H4 (cell line): ENCODE measurements at places on chromosomes 11 and 22. TPM values are rescaled to one million over a fixed set of nuclear protein-coding genes. Genes with fewer than 3 reads are reported as not detected.

FANCF gene
- 33.1 and 37.7 TPM in 2 replicates for total RNA-seq

TH gene
- not detected in 2 replicates for total RNA-seq

OR8U1 gene
- total RNA-seq, result not detected in 2 replicates

GRCh38 chr11:114359342-114359741 is 41.0 kb downstream of the C11orf71 start:
- no peak for DNase-seq

LRP4 gene
- 1.0 and 1.4 TPM in 2 replicates for total RNA-seq

DNA sequence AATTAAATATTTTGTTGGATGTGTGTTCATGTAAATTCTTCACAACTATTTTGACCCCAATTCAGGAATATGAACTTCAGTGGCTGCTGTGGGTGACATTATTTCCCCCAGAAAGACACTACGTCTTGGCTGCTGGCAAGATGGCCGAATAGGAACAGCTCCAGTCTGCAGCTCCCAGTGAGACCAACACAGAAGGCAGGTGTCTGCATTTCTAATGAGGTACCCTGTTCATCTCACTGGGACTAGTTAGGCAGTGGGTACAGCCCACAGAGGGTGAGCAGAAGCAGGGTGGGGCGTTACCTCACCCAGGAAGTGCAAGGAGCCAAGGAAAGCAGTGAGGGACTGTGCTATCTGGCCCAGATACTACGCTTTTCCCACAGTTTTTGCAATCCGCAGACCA is 65.3 kb downstream of the ZBTB44 start:
- DNase-seq, result no peak

GRCh38 chr11:2321311-2321683 is 19.5 kb downstream of the TSPAN32 start:
- DNase-seq, result no peak

LIF gene
- total RNA-seq, result 2.2 and 3.9 TPM in 2 replicates

POU2AF3 gene
- 2.3 TPM in 1 of 2 replicates, not detected in the other for total RNA-seq

OR2D2 gene
- total RNA-seq, result not detected in 2 replicates

DNA sequence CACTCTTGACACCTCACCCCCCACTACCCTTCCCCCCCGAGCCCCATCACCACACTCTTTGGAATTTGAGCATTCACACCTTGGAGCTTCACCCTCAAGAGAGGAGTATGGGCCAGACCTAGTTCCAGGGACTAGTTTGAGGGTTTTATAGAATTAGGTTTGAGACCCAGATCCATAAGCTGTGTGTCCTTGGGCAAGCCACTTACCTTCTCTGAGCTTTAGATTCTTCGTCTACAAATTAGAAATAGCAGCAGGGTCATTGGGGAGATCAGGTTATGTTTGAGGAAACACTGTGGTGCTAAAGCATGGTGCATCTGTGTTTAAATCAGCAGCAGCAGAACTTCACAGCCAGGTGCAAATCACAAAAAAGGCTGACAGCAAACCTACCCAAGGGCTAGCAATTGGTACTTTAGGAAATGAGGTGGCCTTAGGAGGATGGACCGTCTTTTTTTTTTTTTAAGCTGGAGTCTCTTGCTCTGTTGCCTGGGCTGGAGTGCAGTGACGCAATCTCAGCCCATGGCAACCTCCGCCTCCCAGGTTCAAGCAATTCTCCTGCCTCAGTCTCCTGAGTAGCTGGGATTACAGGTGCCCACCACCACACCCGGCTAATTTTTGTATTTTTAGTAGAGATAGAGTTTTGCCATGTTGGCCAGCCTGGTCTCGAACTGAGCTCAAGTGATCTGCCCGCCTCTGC is 114.8 kb downstream of the MICAL2 start:
- no peak for DNase-seq

C11orf91 gene
- total RNA-seq, result not detected in 2 replicates

PRR33 gene
- total RNA-seq, result not detected in 2 replicates

DNA sequence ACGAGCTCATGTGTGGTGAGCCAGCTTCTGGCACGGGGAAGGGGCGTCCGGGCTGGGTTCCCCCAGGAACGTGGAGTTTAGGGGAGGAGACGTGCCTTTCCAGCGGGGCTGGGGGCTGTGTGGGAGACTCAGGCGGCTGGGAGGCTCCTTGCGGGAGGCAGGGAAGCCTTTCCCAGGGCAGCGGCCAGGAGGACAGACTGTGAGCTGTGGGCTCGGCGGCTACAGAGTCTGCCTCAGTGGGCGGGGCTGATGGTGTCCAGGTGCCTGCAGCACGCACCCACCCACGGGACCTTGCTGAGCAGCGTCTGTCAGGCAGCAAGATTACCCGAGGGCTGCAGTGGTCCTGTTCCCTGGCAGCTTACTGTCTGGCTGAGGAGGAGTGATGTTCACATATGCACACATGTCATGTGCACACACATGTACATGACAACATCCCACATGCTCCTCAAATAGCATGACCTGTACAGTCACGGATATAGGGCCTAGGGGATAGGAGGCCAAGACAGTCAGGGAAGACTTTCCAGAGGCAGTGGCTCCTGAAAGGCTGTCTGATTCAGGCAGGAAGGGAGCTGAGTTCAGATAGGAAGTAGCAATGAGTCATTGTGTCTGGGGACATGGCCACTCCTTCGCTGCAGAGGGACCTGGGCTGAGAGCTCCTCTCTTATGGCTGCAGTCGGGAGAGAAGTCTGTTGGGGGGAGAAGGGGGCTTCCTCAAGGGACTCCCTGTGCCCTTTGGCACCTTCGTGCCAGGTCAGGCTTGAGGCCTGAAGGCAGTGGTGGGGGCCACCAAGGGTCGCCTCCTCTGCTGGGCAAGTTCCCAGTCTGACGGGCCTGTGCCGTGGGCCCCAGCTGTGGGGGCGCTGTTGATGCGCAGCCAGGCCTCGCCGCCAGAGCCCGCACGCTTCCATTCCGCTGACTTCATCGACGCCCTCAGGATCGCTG is 23.3 kb upstream of the PPP6R3 start:
- peak; percentile 57 for DNase-seq

DNA sequence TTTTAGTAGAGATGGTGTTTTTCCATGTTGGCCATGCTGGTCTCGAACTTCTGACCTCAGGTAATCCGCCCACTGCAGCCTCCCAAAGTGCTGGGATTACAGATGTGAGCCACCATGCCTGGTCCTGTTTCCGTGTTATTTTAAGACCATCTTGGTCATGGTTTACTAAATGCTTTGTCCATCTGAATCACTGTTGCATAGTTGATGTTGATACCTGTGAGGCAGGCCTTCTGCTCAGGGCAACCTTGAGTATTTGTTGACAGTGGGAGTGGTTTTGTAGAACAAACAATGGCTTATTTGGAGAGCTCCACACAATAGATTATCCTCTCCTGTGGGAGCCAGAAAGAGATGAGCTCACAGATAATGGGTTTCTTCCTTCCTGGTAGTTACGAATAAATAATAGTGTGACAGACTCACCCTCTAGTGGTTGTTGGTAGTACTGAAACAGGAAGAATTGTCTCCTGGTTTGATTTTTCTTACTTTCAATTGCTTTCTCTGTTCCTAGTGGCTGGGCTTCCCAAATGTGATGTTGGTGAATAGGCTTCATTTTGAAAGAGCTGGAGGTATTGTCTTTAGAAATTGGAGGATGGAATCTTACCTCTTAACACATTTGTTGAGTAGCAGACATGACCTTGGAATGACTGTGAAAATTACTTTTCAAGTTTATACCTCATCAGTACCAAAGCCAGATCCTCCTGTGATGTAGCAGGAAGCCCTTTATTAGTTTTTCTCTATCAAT is 39.0 kb downstream of the CTNND1 start:
- peak; percentile 58 for DNase-seq

- no peak for DNase-seq
Measured at GRCh38 chr11:27412192-27412691, 49.2 kb upstream of the CCDC34 start.

DNA sequence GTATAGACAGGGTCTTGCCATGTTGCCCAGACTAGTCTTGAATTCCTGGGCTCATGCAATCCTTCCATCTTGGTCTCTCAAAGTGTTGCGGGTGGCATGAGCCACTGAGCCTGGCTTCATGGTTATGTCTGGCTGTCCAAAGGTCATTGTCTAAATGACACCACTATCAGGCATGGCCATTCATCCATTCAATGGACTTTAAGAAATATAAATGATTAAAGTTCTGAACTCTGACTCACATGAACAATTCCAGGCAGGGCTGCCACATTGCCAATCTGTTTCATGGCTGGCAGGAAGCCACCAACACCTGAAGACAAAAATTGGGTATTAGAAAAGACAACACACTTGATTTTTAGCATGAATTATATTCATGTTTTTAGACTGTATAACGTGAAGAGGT is 4.1 kb downstream of the RTCB start:
- DNase-seq, result no peak

DNA sequence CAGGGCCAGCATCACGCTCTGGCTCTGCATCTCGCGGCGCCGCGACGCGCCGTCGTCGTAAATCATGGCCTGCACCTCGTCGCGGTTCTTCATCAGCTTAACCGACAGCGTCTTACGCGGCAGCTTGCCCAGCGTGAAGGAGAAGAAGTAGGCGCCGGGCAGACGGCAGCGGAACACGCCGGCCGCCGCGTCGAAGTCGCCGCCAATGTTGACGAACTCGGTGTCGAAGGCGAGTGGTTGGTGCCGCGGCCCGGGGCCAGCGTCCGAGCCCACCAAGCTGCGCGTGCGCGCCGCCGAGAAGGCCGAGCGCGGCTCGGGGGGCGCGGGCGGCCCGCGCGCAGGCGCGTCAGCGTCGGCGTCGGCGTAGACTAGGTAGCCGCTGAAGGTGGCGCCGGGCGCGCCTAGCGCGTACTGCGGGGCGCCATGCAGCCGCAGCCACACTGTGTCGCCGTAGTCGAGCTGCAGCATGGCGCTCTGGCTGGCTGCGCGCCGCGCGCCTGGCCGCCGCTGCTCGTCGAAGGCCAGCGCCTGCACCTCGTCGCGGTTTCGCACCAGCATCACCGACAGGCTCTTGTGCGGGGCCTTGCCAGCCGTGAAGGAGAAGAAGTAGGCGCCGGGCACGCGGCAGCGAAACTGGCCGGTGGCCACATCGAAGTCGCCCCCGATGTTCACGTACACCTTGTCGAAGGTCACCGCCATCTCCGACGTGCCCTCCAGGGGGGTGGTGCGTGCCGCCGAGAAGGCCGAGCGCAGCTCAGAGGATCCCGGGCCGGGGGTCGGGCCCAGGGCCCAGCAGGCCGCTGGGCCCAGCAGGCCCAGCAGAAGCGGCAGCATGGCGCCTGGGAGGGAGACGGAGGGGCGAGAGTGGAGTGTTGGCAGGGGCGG is 3.7 kb downstream of the FAM180B start:
- no peak for DNase-seq

- DNase-seq, result peak; percentile 65
Measured at GRCh38 chr11:77589521-77590193, at the start of gene AQP11. TSS of gene AQP11 (plus strand) at chr11:77589953. CDS start at chr11:77589993, 40 bp downstream.

DNA sequence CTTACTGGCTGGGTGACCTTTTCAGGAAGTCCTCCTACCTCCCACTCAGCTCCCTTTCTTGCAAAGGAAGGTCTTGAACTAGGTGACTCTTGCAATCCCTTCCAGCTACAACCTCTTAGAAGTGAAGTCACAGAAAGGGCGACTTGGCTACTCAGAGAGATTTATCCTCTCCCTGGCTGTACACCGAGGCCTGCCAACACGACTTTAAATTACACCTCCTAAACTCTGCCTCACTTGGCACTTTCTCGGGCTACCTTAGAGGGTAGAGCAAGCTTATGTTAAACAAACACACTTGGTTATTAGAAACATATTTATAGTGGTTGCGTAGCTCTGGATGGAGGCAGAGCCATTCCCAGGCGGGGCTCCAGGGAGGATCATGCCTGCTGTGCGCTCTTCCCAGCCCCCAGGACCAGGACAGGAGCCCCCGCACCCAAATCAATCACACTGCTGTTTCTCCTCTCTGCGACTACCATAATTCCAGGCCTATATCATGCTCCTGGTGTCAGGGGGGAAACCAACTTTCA is 358.4 kb downstream of the BUD13 start:
- DNase-seq, result no peak

DNA sequence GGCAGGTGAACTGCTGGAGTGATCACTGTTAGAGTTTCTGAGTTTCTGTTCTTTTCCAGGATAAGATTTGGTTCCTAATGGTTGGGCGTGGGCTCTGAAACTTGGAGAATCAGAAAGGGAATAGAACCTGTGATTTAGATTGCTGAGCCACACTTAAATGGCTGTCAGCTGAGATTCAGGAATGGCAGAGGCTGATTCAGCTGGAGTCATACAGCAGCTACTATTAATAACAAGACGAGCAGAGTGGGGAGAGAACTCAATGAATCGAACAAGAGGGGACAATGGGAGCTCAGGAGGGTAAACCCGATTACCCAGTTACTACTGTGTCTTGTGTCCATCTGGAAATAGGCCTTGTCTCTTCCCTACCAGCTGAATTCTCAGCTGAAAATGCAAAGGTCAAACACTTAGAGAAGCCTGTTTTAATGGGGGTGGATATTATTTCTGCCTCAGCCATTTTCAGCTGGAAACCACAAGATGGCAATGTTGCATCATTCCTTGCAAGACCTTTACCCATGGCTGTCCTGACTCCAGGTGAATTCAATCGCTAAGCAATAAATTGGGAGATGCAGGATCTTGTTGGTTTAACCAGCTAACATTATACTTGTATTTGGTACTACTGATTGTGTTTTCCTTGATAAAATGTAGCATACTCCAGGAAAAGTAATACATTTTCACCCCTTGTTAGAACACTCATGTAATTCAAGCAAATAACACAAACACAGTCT is 104.5 kb upstream of the RAG2 start:
- peak; percentile 78 for DNase-seq

KRTAP5-8 gene
- not detected in 2 replicates for total RNA-seq

CYB5R2 gene
- total RNA-seq, result not detected in 2 replicates

DNA sequence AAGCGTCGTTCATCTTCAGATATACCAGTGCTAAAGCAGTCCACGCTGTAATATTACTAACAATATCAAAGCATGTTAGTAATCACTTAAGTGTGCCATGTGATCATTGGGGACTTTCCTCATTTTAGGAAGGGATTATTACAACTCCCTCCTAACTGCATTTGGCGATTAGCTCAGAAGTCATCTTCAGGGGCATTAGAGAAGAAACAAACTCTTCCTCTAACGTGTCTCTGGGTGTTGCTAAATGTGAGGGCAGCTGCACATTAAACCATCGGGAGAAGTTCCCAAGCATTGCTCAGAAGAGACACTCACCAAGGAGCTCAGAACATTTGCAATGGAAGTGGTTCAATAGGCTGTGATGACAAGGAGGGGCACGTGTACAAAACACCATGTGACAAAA is 17.2 kb downstream of the TESMIN start:
- DNase-seq, result no peak

DNA sequence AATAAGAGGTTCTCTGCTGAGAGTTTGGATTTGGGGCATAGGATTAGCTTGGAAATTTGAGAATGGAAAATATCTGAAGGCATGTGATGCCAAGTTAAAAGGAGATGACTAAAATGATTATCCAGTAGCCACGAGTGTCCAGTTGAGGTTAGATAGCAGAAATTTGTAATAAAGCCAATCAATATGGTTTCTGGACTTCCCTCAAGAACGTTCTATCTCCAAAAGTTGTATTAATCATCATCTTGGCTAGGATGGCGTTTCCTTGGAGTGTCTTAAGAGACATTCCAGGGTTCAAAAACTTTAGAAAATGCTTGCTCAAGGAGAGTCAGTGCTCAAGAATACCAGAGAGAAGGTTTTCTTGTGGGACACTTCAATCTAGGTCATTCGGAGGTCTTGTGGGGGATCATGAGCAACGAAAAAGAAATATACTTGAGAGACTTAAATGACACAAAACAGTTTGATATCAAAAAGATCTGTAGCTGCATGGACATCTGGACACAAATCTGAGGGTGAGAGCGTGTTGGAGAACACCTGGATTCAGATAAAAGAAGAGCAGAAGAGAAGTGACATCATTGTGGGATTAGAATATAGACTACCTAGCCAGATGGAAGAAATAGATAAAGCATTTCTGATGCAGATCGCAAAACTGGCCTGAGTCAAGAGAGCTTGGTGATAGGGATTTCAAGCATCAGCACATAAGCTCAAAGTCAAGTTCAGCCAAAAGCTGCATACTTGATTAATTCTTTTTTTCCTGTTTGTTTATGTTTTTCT is 97.7 kb downstream of the ARFGAP2 start:
- DNase-seq, result no peak

GUCY1A2 gene
- 1.3 and 1.4 TPM in 2 replicates for total RNA-seq
